Fibroblast of the conjunctiva (primary cell): ENCODE measurements at places on chromosomes 6 and 20.
A peak's percentile ranks its signal among the peaks of the same experiment; 100 is the strongest.

DNA sequence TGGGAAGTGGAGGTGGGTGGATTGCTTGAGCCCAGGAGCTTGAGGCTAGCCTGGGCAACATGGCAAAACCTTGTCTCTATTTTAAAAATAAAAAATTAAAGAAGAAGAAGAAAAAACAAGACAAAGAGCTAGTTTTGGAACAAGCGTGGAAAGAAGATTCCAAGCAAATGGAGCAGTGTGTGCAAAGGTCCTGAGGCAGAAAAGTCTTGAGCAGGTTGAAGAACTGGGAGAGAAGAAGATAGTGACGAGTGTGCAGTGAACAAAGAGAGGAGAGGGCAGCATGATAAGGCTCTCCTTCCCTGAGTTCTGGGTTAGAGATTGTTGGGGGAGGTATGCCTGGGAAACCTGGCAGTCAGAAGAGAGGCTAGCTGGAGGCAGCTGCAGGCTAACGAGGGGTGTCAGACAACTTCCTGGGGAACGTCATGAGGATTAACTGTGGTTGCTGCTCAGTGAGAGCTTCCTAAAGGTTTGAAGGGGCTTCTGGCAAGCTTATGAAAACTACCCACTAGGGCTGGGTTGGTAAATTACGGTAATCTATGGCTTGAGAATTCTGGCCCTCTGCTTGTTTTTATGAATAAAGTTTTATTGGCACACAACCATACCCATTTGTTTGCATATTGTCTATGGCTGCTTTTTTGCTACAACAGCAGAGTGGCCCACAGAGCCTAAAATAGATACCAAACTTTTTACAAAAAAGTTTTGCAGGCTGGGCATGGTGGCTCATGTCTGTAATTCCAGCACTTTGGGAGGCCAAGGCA is 128.9 kb downstream of the ZFP64 start:
- no peak for DNase-seq

DNA sequence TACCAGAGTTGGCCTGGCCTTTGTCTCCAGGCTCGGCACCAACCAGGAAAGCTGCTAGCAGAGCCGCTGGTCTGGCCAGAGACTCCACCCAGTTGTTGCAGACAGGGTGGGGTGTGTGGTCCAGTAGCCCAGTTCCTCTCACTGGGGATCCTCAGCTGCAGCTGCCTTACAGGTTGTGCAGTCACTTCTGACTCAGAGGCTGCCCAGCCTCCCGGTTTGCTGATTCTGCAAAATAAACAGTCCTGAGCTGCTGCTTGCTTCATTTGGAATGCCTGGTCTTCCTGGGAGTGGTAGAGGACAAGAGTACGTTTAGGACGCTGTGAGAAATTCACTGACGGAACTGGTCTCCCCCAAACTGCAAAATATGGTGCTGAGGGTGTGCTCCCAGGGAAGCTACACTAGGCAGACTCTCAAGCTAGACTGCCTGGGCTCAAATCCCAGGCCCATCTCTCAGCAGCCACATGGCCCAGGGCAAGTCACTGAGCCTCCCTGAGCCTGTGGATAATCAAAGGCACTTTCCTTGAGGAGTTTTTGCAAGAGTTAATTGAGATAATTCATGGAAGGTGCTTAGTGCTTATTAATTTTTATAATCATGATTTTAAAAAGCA is 246.1 kb downstream of the TFAP2C start:
- DNase-seq: peak; percentile 42

GRCh38 chr6:35089216-35089934 is 51.8 kb downstream of the TCP11 start:
- DNase-seq: no peak

- no peak for DNase-seq
Observed at GRCh38 chr6:159976686-159977254, 7.9 kb downstream of the IGF2R start.

DNA sequence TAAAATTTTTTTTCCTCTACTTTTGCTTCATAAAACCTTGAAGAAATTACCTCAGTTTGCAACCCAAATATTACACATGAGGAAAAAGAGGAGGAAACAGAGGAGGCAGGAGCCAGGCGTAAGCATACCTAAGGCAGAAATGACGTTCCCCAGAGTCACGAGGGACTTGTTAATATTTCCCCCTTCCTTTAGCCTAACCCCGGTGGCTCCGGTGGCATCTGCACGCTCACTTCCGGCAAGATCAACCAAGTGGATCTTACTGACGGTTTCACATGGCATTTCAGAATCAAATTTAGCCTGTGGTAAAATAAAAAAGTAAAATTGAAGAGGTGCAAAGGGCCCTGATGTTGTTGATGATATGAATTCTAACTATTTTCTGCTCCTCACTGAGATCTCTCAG is 67.4 kb downstream of the KIF16B start:
- DNase-seq: no peak

GRCh38 chr6:2166717-2167116 is 78.7 kb downstream of the GMDS start:
- no peak for DNase-seq

- DNase-seq: no peak
Observed at GRCh38 chr6:151514000-151514730, 20.3 kb downstream of the CCDC170 start.

DNA sequence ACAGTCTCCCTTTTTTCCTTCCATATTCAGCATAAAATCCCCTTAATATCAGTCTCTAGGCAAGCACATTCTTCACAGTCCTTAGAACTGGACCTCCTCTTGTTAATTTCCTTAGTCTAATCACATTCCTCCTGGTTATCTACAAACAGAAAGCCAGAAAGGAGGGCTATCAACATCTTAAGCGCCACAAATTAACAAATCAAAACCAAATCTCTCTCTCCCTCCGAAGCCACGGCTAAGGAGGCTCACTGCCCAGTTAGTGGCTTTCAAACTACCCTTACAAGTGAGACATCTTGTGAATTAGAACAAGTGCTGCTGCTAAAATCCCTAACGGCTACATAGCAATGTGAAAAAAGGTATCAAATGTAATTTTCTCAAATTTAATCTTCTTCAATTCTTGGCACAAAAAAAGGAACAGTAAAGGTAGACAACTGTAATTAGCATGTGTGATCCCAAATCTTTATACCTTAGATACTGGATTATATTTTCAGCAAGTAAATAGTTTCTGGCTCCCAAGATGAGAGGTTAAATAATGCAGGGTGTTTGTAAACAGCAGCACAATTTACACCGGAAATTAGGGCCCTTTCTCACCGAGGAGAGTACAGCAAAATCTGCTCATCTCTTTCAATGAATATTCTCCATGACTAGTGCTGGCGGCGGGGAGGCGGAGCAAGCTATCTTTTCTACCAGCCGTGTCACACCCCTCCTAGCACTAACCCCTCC is 1.4 kb upstream of the TRIM39 start:
- no peak for DNase-seq

GRCh38 chr6:87755708-87756671 is 54.0 kb upstream of the AKIRIN2 start:
- DNase-seq: no peak

DNA sequence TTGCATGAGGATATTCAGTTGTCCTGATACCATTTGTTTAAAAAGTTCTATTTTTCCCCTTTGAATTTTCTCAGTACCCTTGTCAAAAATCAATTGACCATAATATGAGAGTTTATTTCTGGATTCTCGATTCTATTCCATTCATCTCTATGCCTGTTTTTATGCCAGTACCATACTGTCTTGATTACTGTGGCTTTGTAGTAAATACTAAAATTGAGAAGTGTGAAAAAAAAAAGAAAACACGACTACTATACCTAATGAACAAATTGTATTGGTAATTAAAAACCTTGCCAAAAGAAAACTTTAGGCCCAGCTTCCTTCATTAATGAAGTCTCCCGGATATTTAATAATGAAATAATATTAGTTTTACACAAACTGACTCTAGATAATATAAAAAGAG is 185.7 kb downstream of the TBC1D7 start:
- no peak for DNase-seq

DNA sequence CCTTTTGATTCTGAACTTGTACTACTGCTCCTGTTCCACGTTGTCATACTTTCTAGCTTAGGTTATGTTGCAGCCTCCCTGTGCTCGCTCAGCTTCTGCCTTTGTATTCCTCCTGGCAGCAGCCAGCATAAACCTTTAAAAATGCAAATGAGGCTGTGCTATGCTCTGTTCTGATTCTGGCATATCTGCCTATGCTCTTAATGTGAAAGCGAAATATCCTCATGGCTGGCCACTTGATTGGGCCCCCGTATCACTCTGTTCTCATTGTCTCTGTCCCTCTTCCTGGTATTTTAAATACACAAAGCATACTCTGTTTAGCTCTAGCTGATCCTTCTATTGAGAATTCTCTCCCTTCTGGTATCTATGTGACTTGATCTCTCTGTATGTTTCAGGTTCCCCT is 139.0 kb downstream of the JARID2 start:
- DNase-seq: no peak

DNA sequence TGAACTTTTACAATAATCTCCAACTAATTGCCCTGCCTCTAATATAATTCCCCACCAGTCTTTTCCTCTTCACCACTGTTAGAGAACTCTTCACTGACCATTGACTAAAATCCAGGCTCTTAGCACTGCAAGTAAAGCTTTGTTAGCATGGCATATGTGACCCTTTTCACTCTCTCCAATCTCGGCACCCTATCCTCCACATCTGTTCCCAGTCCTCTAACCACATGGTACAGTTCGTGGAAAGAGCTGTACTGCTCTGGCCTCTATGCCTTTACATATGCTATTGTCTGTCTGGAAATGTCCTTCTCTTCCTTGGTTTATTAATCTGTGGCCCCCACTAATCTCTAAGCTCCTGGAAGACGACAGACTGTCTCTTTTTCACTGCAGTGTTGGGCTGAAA is 63.0 kb upstream of the EIF2S2 start:
- DNase-seq: no peak

DNA sequence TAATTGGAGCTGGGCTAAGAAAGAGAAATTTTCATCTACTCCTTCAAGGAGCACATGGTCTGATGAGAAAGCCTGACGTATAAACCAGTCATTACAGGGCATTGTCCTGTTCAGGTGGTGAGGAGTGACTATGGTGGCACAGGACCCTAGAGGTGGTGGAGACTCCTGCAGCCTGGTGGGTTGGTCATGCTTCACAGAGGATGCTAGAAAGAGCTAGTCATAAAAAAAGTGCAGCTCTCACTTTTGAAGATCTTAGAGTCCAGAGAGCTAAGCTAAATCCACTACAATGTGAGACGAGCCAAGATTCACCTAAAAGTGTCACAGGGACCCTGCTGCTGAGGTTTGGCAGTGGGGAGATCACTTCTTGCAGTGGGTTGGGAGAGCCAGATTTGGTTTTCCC is 9.8 kb upstream of the ZNF831 start:
- DNase-seq: no peak

DNA sequence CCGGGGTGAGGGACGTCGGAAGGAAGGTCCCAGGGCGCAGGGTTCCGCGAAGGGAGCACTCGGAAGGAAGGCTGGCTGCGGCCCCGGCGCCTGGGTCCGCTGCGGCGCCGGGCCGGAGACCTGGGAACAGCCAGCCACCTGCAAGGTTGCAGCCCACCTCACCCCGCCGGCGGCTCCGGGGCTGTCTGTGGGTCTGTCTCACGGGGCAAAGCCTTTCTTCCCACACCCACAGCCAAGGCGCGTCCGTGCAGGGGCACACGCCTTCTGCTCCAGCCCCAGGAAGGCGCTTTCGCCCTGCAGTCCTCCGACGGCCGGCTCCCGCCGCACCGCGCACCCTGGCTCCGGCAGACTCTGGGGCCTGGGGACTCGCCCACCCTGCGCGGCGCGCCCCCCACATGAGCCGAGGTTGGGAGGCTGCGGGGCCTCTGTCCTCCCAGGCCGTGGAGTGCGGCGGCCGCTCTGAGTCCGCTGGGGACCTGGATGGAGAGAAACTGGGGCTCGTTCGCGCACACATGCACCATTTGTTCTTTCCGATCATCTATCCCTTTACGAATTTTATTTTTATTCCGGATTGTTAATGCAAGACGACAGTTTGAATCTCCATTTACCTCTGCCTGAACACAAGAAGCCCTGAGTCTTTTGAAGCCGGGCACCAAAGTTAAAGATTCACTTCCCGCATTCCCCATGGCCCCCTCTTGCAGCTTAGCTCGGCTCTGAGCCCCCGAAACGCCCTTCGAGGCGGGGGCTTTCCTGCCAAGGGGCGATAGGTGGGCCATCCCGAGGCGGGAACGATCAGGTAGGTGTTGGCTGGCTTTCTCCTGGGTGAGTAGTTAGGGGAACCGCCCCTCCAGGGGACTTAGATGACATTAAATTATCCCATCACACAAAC is 4.5 kb upstream of the FOXC1 start:
- DNase-seq: no peak

DNA sequence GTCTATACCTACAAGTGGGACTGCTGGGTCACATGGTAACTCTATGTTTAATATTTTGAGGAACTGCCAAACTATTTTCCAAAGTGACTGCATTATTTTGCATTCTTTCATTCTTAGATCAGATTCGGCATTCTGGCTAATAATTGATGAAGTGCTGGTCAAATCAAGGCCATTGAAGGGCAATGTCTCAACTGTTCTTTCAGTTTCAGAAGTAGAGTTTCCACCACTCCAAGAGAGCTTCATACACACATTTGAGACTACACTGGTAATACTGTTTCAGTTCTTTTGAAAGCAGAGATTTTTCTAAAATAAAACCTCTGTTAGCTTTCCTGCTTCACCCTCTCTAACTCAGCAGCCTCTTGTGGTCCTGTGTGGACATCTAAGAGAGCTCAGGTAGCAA is 154.5 kb downstream of the CFAP61 start:
- no peak for DNase-seq

DNA sequence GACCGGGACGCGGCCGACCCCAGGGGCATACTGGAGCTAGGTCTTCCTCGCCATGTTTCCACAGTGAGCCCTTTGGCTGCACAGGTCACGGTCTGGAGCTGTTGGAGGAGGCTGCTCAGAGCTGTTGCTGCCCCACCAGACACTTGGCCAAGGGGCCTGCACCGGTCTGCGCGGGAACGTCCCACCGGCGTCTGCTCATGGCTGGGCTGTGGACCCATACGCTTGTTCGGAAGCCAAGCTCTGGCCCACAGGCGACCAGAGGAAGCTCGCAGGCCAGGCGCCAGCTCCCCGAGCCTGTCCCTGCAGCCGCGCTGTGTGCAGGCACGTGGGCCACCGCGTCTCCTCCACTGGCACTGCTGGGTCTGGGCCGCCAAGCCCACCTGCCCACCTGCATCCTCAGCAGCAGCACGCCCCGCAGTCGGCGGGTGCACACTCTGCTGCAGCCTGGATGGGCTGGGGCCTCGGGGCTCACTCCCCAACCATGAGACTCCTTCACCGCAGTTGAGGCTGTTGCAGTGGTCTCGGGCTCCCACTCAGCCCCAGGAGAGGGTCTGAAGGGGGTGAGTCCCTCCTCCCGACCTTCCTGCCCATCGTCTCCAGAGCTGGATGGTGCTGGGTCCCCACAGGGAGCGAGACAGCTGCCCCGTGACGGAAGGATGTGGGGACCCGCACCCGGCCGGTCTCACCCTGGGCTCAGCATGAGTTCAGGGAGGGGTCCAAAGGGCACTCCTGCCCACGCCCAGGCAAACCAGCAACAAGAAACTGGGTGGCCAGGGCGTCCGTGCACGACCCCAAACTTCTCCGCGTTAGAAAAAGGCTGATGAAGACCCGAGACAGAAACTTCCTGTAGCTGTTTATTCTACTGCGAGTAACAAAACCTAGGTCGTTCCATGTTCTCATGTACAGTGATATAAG is 15.5 kb upstream of the TCFL5 start:
- no peak for DNase-seq

- DNase-seq: no peak
Observed at GRCh38 chr6:170365593-170365992, 59.0 kb downstream of the FAM120B start.

- no peak for DNase-seq
Observed at GRCh38 chr6:137176729-137177128, 3.3 kb upstream of the IL22RA2 start.

GRCh38 chr20:24754691-24755090 is 194.4 kb upstream of the CST7 start:
- no peak for DNase-seq
